Stimulated activated CD4-positive, alpha-beta T cell treated with anti-CD3 and anti-CD28 coated beads, Interleukin-1b, Interleukin-23, amount 100 ng/mL, for 1 hour (primary cell): ENCODE measurements at places on chromosomes 3 and 15.

- DNase-seq: no peak
Observed at GRCh38 chr3:30662836-30663235, 56.4 kb downstream of the TGFBR2 start.

- DNase-seq: no peak
Observed at GRCh38 chr3:122298239-122298638, 26.8 kb upstream of the CSTA start.

- DNase-seq: no peak
Observed at GRCh38 chr15:64247906-64248541, 85.2 kb upstream of the PPIB start.

GRCh38 chr3:44993471-44994205, 17.6 kb downstream of the EXOSC7 start:
- DNase-seq: no peak

- DNase-seq: no peak
Observed at GRCh38 chr3:167288737-167289136, 91.4 kb downstream of the ZBBX start.

DNA sequence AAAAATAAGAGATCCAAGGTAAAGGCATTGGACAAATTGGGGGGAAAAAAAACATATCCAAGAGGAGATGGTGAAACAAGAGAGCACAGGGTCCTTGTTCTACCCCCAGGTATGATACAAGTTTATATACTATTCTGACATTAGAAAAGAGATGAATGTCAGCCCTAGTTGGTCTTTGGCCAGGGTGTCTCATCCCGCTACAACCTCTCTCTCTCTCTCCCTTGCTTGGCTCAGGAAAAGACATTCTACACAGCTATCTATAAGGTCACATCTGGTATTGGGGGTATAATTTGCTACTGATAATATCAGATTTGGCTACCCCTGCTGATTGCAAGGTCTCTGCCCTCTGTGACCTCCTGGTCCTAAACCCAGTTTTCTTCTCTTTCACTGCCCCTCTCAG, 117.2 kb downstream of the GOLIM4 start:
- no peak for DNase-seq

- DNase-seq: no peak
Observed at GRCh38 chr15:100515758-100516157, 13.0 kb downstream of the CERS3 start.

DNA sequence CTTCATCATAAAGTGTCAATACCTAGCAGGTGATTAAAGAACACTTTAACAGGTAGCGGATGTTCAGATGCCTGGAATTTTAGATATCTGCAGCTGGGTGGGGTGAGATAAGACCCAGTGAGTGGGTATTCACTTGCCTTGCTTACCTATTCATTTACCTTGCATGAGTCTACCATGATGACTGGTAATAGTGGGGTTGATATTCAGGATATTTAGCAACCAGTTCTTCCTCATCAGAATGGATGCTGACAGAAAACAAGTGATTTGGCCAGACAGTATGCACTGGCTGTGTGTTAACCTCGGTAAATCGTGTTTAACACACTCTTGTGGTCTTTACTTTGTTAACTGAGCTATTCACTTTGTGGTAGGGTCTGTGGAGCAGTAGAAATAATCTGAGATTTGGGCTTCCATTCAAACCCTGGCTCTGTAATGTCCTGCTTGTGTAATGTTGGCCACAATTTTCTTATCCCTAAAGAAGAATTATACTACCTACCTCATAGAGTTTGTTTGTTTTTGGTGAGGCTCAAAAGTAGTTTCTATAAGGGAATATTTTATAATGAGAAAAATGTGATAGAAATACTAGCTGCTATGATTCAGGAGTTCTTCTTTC, 391.9 kb upstream of the TBL1XR1 start:
- no peak for DNase-seq

DNA sequence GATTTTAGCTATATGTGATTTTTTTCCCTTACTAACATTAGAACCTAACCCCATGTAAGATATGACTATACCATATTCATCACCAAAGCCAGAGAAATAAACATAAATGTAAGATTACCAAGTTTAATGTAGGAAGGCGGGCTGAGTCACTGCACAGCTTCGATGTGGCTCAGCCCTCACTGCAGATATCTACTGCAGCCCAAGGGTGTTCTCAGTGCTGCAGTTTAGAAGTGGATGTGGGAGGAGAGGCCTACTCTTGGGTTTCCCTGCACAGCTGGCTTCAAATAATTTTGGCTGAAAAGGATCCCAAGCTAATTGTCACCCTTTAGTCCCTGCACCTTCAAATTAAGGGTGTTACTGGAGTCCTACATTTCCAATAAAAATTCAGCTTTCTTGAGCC, 9.3 kb downstream of the ARPP19 start:
- DNase-seq: no peak

DNA sequence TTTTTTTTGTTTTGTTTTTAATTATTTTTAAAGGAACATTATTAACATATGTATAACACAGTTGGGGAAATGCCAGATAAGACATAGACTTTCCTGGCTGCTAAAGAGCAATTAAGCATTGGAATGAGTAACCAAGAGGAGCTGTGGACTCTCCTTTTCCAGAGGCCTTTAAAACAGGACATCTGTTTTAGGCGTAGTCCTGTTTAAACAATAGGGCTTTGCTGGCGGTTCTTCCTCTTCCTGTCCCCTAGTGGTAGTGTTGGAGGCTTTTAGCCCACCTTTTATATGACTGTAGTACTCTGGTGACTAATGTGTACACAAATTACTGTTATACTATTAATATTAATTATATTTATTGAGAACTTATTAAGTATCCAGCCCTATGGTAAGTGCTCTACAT, 81.9 kb downstream of the PPARG start:
- no peak for DNase-seq

- DNase-seq: no peak
Observed at GRCh38 chr3:52030714-52031310, 25.6 kb downstream of the DUSP7 start.

DNA sequence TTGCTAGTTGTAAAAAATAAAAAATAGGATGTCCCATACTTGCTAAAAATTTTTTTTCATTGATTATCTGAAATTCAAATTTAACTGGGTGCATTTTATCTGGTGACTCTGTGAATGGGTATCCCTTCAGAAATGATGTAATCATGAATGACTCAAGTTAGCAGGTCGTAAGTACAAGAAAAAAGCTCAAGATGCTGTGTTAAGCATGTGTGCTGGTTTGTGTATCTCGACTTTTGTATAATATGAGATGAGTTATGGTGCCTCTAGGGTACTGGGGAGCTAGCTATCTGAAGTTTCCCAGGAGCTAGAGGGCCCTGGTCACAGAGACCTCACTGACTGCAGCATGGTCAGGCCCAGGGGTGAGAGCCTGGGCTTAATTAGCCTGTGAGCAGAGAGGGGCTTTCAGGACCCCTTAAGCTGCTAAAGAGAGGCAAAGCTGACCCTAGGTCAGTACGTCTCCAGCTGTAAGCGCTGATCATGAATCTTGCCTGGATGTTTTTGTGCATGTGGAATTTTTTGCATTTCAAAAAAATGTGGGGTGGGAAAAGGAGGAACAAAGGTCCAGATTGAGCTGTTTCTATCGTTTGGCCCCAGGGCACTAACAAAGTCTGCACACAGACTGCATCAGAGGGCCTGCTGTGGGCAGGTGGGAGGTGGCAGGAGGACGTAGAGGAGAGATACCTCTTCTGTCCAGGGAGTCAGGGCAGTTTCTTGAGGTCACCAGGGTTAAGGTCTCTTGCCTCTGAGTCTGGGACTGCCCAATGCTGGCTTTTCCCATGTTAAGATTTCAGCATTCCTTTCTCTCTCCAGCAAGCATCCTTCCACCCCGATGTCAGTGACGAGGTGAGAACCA, 233.2 kb upstream of the TPM1 start:
- DNase-seq: no peak

- no peak for DNase-seq
Observed at GRCh38 chr3:133514418-133514817, 59.1 kb upstream of the CDV3 start.

DNA sequence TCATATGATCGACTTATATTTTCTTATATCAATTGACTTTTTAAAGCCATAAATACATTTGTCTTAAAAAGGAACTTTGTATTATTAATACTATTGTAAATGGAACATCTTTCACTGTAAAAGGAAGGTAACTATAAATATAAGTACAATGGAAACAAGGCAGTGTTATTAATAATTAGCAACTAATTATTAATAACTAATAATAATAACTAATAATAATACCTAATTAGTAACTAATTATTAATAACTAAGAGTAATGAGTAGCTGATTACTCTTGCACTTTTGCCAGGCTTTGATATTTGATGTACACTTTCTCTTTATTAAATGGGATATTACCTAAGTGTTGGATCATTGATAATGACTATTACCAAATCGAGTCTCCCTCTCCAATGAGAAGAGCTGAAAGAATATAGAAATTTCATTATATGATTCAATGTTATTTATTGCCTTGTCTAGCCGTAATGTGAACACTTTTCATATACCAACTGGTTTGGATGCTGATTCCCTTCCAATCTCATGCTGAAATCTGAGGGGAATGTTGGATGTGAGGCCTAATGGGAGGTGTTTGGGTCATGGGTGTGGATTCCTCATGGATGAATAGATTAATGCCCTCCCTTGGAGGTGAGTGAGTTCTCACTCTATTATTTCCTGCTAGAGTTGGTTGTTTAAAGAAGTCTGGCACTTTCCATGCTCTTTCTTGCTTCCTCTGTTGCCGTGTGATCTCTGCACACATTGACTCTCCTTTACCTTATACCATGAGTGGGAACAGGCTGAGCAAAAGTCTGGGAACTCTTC, 202.1 kb upstream of the ZBTB20 start:
- DNase-seq: no peak

DNA sequence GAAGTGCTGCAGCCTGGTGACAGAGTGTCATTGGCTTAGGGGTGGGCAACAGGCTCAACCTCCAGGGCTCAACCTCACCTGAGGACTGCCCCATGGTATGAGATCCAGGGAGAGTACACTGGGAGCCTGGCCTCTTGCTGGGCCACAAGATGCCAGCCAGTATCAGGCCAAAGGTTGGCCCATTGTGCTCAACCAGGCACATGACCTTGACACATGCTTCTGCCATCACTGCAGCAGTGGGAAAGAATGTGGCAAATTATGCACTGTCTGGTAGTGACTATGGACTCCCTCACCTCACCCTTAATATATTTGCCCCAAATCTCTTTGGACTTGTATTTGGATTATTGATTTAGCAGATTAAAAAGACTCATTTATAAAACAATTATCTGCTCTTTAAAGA, 233.9 kb upstream of the GOLGA6L4 start:
- DNase-seq: no peak

- no peak for DNase-seq
Observed at GRCh38 chr15:52039925-52040781, 21.1 kb downstream of the MAPK6 start.

GRCh38 chr15:45187894-45188830, at the start of gene SHF:
Gene SHF, minus strand, starts transcription at chr15:45187966. Its CDS starts 15 bp downstream, at chr15:45187951.
- peak; percentile 69 for DNase-seq

DNA sequence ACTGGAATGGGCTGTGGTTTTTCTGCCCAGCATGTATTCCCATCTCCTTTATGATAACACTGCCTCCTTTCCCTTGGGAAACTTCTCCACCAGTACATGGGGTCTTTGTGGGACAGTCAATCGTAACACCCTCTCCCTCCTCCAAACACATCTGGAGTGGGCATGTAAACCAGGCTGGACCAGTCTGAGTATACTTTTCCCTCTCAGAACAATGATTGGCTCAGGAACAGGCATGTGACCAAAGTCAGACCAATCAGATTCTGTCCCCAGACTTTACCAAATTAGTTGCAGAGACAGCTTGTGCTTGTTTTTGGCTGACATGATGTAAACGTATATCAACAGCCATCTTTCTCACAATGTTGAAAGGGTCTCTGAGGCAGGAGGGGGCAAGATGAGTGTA, 97.1 kb upstream of the CRBN start:
- DNase-seq: no peak

GRCh38 chr3:188533612-188534357, 379.8 kb downstream of the LPP start:
- DNase-seq: no peak

GRCh38 chr15:89475661-89476060, 20.7 kb downstream of the RHCG start:
- DNase-seq: no peak

GRCh38 chr15:38427380-38427779, 26.5 kb upstream of the FAM98B start:
- DNase-seq: no peak

DNA sequence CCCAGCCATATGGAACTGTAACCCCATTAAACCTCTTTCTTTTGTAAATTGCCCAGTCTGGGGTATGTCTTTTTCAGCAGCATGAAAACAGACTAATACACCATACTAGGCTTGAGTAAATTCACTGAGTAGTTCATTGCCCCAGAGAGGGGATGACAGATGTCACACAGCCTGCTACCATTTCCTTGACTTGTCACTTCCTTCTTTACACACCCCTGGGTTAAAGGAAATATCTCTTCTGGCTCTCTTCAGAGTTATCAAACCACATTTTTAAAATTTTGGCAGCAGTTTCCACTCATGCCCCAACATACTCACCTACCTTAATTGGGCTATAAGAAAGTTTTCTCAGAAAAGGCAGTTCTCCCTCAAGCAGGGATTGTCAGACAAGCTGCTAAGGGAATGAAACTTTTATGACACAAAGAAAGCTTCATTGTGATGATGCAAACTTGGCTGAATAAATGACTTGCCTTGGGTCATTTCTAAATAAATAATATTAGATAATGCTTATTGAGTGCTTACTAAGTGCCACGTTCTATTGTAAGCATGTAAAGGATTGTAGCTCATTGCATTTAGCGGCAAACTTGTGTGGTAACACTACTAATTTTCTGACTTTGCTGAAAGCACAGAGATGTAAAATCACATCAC, 68.0 kb upstream of the RBMS3 start:
- no peak for DNase-seq

- DNase-seq: peak; percentile 6
Observed at GRCh38 chr15:68795298-68795848, 25.3 kb downstream of the ANP32A start.

DNA sequence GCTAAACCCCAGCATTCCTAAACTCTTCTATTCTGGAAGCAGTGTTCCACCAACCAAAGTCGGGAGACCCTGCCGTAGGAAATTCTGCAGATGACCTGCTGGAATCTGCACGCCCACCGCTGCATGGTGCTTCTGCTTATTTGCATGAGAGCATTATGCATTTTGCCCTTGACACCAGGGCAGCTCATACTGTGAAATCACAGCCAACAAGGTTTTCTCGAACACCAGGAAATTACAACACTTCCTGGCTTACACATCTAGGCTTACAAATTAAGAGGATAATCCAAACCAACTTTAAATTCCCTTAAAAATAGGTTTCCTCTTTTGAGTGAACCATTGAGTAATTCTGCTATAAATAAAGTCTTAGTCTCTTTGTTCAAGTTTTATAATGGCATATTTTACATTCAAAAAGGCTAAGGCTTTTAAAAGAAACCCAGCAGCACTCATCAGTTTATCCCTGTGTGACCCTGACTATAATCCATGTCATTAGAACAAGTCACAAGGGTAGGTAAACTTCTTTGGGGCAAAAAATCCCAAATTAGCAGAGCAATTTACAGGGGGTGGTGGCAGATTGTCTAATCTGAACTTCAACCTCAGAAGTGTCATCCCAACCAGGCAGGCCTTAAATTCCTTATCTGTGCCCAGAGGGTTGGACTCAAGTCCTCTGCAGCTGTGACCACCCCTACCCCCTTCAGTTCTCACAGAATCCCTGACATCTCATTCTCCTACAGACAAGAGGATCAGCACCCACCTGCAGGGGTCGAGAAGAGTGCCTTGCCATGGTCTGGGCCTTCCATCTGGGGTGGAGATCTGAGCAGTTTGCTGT, 33.5 kb upstream of the RBP1 start:
- DNase-seq: no peak

- no peak for DNase-seq
Observed at GRCh38 chr3:150681057-150681456, 22.7 kb downstream of the ERICH6 start.
